ENCODE measurements at places on chromosomes 7 and 10. TPM values are rescaled to one million over a fixed set of nuclear protein-coding genes. Genes with fewer than 3 reads are reported as not detected.

The ITGB1 gene
- 82.1 TPM for total RNA-seq

DNA sequence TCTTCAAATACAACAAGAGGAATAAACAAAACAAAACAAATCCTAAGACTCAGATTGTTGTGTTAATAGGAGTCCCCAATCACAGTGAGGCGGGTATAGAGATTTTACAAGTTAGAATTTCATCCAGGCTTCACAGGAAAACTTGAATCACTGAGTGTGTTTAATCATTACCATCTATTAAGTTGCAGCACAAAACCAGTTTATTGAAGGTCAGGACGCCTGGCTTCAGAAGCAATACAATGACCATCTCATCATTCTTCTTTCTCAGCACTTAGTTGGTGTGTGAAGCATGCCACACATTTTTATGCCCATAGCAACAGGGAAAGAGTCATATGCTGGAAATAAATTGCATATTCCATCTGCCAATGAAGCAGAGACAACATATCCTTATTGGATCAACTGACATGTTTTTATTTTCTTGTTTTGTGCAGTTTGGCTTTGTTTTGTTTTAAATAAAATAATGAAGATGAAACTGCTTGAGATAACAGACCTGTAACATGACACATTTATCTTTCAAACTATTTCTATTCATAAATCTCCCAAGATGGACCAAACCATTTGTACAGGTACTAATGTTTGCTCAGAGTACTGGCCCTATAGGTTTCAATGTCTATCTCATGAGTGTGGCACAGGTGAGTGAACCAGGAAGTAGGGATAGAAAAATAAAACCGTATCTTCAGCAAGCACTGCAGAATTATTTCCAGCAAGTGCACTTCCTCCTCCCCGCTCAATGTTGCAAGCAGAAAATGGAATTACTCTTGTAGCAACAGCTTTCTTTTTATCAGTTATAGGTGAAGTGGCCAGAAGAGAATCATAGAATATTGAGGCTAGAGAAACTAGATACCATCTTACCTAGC lies 40.4 kb downstream of the TAC1 start:
- no peak overlapping the region for H3K27ac ChIP-seq
- no peaks in the 10 kb centered on the region for H3K4me1 ChIP-seq
- no peaks in the 10 kb centered on the region for H3K36me3 ChIP-seq
- H3K27me3 ChIP-seq, result no peaks in the 10 kb centered on the region
- no peak for DNase-seq

DNA sequence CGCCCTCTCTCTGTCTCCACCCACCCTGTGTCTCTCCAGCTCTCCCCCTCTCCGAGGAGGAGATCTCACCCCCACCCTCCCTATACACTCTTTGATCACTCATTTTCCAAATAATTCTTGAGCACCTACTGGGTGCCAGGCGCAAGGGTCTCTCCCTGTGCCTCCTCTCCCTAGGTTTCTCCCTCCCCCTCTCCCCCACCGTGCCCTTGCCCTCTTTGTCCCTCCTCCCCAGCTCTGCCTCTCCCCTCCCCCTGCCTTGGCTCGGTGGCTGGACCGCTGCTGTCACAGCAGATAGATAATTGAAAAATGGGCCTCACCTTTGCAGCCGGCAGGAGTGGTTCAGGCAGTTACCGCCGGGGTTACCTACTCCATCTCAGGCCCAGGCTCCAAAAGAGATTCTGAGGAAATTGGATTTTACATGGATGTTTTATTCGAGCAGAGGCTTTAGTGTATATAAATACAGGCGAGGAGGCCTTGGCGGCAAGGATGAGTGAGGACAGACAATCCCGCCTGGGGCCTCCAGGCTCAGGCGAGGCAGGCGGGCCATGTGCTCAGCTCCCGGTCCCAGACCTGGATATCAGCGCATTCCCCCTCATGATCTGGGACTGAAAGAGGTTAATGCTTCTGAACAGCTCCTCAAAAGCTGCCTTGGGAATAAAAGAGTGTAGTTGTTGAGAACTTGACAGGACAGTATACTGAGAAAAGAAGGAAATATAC lies 60.8 kb upstream of the BTRC start:
- no peak overlapping the region for H3K27ac ChIP-seq
- DNase-seq, result no peak
- H3K4me3 ChIP-seq, result no peak overlapping the region

The ADIRF gene
- not detected for total RNA-seq

DNA sequence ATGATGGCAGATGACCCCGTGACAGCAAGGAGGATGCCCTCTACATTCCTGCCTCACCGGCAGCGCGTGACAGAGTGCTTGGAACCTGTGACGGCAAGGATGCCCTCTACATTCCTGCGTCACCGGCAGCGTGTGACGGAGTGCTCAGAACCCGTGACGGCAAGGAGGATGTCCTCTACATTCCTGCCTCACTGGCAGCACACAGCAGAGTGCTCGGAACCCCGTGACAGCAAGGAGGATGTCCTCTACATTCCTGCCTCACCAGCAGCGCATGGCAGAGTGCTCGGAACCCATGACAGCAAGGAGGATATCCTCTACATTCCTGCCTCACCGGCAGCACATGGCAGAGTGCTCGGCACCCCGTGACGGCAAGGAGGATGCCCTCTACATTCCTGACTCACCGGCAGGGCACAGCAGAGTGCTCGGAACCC lies 231.0 kb downstream of the DIP2C start:
- H3K27me3 ChIP-seq, result no peaks in the 10 kb centered on the region
- no peaks in the 10 kb centered on the region for H3K36me3 ChIP-seq
- H3K4me1 ChIP-seq, result peaks cover 15% of the 10 kb centered on the region
- DNase-seq, result no peak

The EVX1 gene
- total RNA-seq, result not detected

DNA sequence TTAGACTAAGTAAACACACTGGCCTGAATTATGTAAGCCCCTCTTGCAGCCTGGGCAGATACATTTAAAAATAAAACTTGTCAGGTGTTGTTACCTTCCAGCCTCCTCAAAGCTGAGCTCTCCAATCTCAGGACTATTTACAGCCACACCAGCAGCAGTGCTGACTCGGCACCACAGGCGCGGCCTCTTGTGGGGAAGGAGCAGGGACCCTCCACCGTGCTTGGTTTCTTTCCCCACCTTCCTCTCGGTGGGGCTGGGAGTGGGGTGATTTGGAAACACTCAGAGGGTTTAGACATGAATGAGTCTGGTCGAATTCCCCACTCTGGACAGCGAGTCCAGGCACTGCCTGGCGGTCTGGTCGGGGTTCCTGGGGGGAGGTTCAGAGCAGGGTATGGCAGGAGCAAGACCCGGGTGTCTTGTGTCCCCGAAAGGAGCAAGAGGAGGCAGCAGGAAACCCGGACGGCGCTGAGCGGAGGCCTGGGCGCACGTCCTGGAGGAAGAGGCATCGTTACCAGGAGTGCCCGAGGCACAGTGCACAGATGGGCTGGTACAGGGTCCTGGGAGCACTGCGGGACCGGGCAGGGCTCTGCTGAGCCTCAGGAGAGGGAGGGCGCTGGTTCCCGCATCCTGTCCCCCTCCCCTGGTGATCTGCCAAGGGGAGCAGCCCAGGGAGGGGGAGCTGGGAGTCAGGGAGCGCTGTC lies 29.2 kb upstream of the CFAP46 start:
- DNase-seq, result no peak
- no peaks in the 10 kb centered on the region for H3K36me3 ChIP-seq
- no peak overlapping the region for H3K27ac ChIP-seq

- H3K27ac ChIP-seq, result no peak overlapping the region
- H3K4me1 ChIP-seq, result no peaks in the 10 kb centered on the region
- no peaks in the 10 kb centered on the region for H3K36me3 ChIP-seq
- no peak overlapping the region for H3K4me3 ChIP-seq
These were observed 274.8 kb upstream of the NRG3 start for GRCh38 chr10:81600185-81600584.

The KLF14 gene
- not detected for total RNA-seq

The SPDYE5 gene
- total RNA-seq, result not detected

All from CD8-positive, alpha-beta memory T cell (primary cell).